ENCODE measurements at places on chromosomes 11 and 22.

DNA sequence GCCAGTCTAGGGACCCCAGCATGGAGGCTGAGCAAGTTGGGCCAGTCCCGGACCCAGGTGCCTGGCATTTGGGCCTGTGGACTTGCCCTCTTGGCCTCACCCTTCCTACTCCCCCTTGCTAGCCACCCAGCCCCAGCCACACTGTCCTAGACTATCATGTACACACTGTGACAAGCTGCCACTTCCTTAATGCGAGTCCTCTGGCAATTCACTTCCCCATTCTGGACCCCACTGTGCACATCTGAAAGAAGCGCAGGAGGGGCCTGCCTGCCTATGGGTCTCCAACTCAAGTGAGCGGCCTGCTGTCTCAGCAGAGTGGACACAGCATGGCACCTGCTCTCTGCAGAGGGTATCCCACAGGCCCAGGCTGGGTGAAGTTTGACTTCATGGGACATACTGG, 68.5 kb upstream of the LMO1 start:
- H3K4me1 ChIP-seq: peaks cover 5% of the 10 kb centered on the region
- H3K27ac ChIP-seq: no peak overlapping the region
- H3K36me3 ChIP-seq: no peaks in the 10 kb centered on the region
- no peaks in the 10 kb centered on the region for H3K27me3 ChIP-seq
- no peak for DNase-seq

- no peaks in the 10 kb centered on the region for H3K4me1 ChIP-seq
- no peak for DNase-seq
- no peak overlapping the region for H3K4me3 ChIP-seq
- H3K27ac ChIP-seq: no peak overlapping the region
- peaks cover 42% of the 10 kb centered on the region for H3K27me3 ChIP-seq
Measured at GRCh38 chr22:41979423-41980250, 10.4 kb downstream of the SEPTIN3 start.

- no peaks in the 10 kb centered on the region for H3K4me1 ChIP-seq
- H3K27me3 ChIP-seq: no peaks in the 10 kb centered on the region
- no peak overlapping the region for H3K27ac ChIP-seq
- no peak overlapping the region for H3K4me3 ChIP-seq
Measured at GRCh38 chr11:121152764-121153163, 51.7 kb downstream of the TECTA start.

DNA sequence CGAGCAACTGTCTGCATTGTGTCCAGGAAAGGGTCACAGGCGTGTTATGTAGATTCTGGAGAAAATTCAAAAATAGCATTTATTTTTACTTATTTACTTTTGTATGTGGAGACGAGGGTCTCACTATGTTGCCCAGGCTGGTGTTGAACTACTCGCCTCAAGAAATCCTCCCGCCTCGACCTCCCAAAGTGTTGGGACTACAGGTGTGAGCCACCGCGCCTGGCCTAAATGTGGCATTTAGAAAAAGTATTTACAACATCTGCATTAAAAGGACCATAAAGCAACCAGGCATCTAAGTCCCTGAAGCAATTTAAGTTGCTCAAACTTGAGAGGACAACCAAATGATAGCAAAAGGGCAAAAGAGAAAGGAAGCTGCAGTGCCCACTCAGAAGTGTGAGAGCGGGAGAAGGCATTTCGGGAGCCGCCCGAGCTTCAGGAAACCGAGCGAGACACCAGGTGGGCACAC, 595 bp downstream of the TRIM66 start:
- peaks cover 18% of the 10 kb centered on the region for H3K36me3 ChIP-seq
- H3K27me3 ChIP-seq: no peaks in the 10 kb centered on the region
- H3K27ac ChIP-seq: peak overlapping the region; percentile 98
- H3K4me3 ChIP-seq: peak overlapping the region; percentile 99
- H3K4me1 ChIP-seq: peaks cover 6% of the 10 kb centered on the region
- no peak for DNase-seq

- no peaks in the 10 kb centered on the region for H3K27me3 ChIP-seq
- peaks cover 3% of the 10 kb centered on the region for H3K36me3 ChIP-seq
- H3K4me3 ChIP-seq: no peak overlapping the region
- H3K27ac ChIP-seq: no peak overlapping the region
- DNase-seq: no peak
- peaks cover 14% of the 10 kb centered on the region for H3K4me1 ChIP-seq
Measured at GRCh38 chr11:96092511-96092910, 168.6 kb upstream of the MTMR2 start.

DNA sequence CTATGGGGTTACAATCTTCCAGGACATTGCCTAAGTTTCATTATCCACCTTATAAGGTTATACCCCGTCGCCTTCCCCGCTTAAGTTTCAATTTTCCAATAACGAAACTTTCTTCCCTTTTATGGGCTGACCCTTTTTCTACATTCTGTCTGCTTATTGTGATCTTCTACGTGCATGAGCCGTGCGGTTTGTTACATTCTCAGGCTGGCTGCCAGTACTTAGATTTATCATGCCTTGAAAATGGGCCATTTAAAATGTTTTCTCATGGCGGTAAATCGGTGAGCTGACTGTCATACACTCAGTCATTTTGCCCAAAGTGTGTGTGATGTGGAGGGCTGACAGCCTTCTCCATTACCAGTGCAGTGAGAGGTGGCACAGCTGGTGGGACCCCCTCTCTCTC, 23.3 kb downstream of the DGCR6L start:
- H3K27ac ChIP-seq: no peak overlapping the region
- peaks cover 15% of the 10 kb centered on the region for H3K27me3 ChIP-seq
- H3K4me3 ChIP-seq: no peak overlapping the region
- H3K36me3 ChIP-seq: no peaks in the 10 kb centered on the region
- DNase-seq: peak; percentile 41

DNA sequence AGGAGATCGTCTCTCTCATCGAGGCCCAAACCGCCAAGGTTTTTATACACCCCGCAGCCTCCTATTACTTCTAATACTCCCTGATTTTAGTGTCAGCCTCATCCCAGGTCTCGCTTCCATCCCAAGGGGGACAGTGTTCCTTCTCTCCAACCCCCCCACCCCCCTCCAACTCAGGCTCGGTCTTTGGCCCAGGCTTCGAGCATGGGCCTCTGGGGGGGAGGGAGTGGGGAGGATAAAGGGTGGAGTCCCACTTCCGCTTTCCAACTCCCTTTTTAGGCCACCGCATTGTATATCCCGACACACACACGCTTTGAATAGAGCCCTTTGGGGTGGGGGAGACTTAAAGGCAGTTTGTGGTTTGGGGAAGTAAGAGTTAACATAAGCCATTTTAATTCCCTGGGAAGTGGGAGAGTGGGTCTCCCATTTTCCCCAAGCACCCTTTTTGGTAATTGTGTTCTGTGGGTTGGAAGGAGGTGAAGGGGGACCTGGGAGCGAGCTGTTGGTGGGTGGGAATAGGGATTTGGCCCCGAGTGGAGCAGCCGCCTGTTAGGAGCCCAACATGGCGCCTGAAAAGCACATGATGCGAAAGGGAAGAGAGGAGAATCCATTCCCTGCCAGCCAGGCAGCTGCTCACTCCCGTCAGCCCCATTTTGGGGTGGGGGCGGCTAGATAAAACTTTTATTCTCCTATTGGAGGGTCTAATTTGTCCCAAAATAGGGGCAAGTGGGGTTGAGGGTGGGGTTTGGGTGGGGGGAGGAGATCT, 844 bp downstream of the PCF11 start:
- no peaks in the 10 kb centered on the region for H3K27me3 ChIP-seq
- peak overlapping the region; percentile 98 for H3K4me3 ChIP-seq
- peak overlapping the region; percentile 99 for H3K27ac ChIP-seq
- H3K36me3 ChIP-seq: no peaks in the 10 kb centered on the region
- H3K4me1 ChIP-seq: no peaks in the 10 kb centered on the region

DNA sequence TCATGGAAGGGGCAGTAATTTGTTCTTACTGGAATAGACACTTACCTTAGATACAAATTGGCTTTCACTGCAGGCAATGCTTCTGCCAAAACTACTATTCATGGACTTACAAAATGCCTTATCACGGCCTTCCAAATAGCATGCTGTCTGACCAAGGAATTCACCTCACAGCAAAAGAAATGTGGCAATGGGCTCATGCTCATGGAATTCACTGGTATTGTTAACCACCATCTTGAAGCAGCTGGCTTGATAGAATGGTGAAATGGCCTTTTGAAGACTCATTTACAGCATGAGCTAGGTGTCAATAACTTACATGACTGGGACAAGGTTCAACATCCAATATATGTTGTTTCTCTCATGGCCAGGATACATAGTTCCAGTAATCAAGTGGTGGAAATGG, 21.9 kb downstream of the OR5B21 start:
- H3K27me3 ChIP-seq: no peaks in the 10 kb centered on the region
- no peak overlapping the region for H3K27ac ChIP-seq
- no peaks in the 10 kb centered on the region for H3K36me3 ChIP-seq
- no peak overlapping the region for H3K4me3 ChIP-seq

- H3K36me3 ChIP-seq: no peaks in the 10 kb centered on the region
- peak; percentile 80 for DNase-seq
- no peaks in the 10 kb centered on the region for H3K27me3 ChIP-seq
- no peak overlapping the region for H3K4me3 ChIP-seq
Measured at GRCh38 chr22:29625090-29625825, 21.8 kb downstream of the NF2 start.

GRCh38 chr11:78076733-78077403, 2.8 kb downstream of the NDUFC2 start:
- H3K4me1 ChIP-seq: peaks cover 2% of the 10 kb centered on the region
- no peak overlapping the region for H3K27ac ChIP-seq
- H3K27me3 ChIP-seq: no peaks in the 10 kb centered on the region
- no peaks in the 10 kb centered on the region for H3K36me3 ChIP-seq

- H3K36me3 ChIP-seq: no peaks in the 10 kb centered on the region
- H3K4me3 ChIP-seq: no peak overlapping the region
- no peaks in the 10 kb centered on the region for H3K4me1 ChIP-seq
- H3K27ac ChIP-seq: no peak overlapping the region
Measured at GRCh38 chr22:47051441-47052071, 289.1 kb downstream of the TBC1D22A start.

DNA sequence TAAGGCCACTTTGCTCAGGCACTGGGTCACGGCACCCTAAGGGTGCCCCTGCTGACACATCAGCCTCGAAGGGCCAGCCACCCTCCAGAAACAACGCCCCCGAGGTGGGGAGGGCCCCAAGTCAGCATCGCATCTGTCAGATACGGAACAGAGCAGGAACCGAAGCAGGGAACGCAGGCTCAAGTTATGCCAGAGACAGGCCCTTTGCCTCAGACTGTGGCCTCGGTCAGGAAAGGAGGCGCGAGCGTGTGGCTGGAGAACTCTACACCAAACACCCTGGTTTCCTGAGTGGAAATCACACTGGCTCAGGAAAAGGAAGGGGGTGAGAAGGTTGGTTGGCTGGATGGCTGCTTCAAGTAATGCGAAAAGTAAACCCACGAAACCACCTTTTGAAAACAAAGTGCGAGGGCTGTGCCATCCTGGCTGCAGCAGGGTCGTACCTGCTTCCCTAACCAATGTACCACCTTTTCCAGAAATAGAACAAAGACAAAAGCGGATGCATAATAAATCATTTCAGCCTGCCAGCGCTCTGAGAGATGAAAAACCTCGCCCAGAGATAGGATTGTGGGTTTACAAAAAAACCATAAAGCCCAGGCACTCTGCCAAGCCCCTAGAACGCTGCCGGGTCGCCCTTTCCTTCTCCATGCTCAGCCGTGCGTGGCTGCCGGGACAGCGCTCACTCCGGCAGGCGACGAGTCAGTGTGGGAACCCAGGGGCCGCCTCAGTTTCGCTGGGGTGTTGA, 38.6 kb downstream of the TRMU start:
- H3K4me1 ChIP-seq: no peaks in the 10 kb centered on the region
- peak; percentile 60 for DNase-seq
- no peaks in the 10 kb centered on the region for H3K27me3 ChIP-seq
- H3K4me3 ChIP-seq: no peak overlapping the region
- no peak overlapping the region for H3K27ac ChIP-seq

GRCh38 chr11:83678831-83679584, 392.8 kb upstream of the CCDC90B start:
- no peak overlapping the region for H3K27ac ChIP-seq
- no peak overlapping the region for H3K4me3 ChIP-seq
- no peaks in the 10 kb centered on the region for H3K4me1 ChIP-seq
- no peaks in the 10 kb centered on the region for H3K36me3 ChIP-seq
- no peak for DNase-seq

DNA sequence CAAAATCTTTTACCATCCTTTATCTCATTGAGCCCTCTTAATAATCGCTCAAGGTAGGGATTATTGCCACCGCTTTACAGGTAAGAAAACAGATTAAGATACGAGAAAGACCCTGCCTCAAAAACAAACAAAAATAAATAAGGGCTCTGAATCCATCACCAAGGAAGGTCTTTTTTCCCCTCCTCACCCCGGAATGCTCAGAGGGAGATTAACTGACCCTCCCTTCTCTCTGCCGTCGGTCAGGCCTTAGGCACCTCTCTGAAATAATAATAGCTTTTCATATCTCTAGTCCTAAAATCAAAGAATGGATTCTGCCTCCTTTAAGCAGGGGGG, 620 bp upstream of the ATG2A start:
- H3K36me3 ChIP-seq: peaks cover 5% of the 10 kb centered on the region
- H3K4me1 ChIP-seq: no peaks in the 10 kb centered on the region
- peak overlapping the region; percentile 56 for H3K4me3 ChIP-seq
- no peak for DNase-seq

DNA sequence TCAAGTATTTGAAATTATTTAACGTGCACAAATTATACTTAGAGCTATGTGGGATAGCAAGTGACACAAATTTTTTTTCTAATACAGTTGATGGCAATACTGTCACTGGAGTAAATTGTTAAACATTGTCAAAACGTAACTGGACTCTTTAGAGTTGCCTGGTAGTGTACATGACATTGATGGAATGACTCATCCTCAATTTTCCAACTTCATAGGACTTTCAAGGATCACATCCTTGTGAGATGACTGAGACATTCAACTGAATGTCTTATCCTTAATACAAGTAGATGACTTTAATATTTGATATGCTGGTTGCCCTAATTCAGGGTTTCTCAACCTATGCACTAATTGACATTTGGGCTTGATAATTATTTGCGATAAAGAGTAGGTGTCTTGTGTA, 310.0 kb downstream of the SWAP70 start:
- H3K27me3 ChIP-seq: no peaks in the 10 kb centered on the region
- peaks cover 4% of the 10 kb centered on the region for H3K4me1 ChIP-seq
- peak; percentile 12 for DNase-seq
- H3K36me3 ChIP-seq: no peaks in the 10 kb centered on the region
- H3K27ac ChIP-seq: no peak overlapping the region

DNA sequence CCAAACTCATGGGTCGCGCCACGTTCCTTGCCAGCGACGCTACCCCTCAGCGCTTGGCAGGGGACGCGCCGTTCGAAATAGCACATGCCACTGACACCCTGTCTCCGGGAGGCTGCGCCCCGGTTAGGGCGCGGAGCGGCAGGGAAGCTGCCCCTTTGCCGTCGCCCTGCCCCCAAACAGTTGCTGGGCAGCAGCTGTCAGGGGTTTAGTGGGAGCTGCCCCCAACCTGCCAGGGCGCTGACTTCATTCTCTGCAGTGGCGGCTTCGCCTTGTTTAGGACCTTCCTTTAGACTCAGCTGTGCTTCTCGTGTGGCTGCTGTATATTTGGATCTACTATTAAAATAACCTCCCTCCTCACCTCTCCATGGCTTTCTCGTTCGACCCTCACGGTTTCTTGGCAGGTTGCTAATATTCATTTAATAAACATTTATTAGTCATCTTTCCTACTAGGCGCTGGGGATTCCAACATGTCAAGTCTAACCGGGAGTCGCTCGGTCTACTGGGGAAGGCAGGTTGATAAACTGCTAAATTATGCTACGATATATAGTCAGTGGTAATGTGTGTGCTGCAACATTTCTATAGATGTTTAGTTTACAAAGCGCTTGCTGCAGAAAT, 782 bp downstream of the TMEM109 start:
- DNase-seq: peak; percentile 31
- peak overlapping the region; percentile 88 for H3K27ac ChIP-seq
- H3K4me1 ChIP-seq: peaks cover 12% of the 10 kb centered on the region
- H3K36me3 ChIP-seq: peaks cover 2% of the 10 kb centered on the region

GRCh38 chr11:113345978-113346377, 31.6 kb downstream of the TTC12 start:
- H3K27me3 ChIP-seq: no peaks in the 10 kb centered on the region
- H3K4me1 ChIP-seq: no peaks in the 10 kb centered on the region
- no peak overlapping the region for H3K4me3 ChIP-seq
- DNase-seq: peak; percentile 27
- no peak overlapping the region for H3K27ac ChIP-seq
